ENCODE measurements at places on chromosomes 6 and 20.

GRCh38 chr20:57991211-57991881, 237.1 kb downstream of the ANKRD60 start:
- no peak for DNase-seq

- no peak for DNase-seq
Observed at GRCh38 chr6:151240036-151240685, 394 bp downstream of the AKAP12 start.

- DNase-seq, result no peak
Observed at GRCh38 chr6:152387091-152387490, 250.1 kb downstream of the SYNE1 start.

DNA sequence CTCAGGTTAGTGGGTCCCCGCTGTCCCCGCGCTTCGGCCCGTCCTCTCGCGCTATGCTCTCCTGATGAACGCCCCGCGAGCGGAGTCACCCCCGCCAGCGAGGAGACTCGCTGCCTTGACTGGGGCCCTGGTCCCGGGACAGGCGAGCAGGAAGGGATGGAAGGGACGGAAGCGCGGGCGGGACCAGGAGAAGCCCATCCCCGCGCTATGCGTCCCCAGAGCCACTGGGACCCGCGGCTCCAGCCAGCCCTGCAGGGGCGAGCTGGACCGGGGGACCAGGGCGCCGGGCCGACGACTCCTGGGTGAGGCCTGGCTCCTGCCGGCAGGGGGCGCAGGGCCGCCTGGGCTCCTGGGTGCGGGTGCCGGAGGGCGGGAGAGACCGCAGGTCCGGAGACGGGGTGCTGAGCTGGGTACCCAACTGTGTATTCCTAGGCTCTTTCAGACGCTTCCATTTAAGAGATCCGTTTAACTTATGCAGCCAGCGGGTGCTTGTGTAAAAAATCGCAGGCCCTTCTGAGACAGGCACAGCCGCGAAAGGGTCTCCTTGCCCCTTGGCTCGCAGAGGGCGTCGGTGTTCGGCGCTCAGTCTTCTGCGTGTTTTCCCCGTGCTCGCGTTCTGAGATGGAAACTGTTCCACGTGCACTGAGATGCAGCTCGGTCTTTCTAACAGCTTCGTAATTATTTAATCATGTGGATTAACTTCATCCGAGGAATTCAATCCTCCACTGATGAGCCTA, 580 bp upstream of the SYCP2 start:
- DNase-seq, result peak; percentile 81

- DNase-seq, result no peak
Observed at GRCh38 chr6:163716690-163717089, 302.2 kb downstream of the QKI start.

DNA sequence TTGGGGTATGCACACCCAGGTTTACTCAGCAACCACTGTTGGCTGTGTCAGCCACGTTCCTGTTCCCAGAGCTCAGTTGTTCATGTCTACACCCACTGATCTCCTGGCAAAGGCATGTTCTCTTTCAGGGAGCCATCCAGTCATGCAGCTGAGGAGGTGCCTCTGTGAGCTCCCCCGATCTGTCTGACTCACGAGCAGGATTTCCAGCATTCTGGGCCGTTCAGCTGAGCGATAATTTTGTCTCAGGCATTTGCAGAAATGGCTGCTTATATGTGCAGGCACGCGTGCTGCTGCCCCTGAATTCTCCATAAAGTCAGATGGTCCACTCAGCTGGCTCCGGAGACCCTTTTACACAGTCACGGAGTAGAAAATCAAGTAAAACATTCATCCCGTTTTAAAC, 78.4 kb upstream of the IYD start:
- no peak for DNase-seq

- peak; percentile 81 for DNase-seq
Observed at GRCh38 chr6:44655412-44656342, 268.2 kb downstream of the CDC5L start.

DNA sequence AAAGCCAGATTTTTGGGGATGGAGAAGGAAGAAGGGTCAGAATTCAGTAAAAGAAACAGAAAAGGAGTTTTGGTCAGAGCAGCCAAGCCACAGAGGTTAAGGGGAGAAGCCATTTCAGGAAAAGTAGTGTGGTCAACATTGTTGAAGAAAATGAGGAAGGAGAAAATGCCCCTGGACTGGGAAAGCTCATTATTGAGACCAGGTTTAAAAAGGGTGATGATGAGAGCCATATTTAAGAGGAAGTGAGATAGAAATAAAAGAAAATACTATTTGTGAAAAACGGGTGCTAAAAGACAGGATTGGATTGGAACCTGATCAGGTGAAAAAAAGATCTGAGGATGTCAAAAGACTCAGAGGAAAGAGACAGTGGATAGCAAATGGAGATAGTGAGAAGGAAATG, 75.8 kb downstream of the CEP162 start:
- DNase-seq, result no peak

- no peak for DNase-seq
Observed at GRCh38 chr6:42359021-42359420, 92.7 kb downstream of the TRERF1 start.

DNA sequence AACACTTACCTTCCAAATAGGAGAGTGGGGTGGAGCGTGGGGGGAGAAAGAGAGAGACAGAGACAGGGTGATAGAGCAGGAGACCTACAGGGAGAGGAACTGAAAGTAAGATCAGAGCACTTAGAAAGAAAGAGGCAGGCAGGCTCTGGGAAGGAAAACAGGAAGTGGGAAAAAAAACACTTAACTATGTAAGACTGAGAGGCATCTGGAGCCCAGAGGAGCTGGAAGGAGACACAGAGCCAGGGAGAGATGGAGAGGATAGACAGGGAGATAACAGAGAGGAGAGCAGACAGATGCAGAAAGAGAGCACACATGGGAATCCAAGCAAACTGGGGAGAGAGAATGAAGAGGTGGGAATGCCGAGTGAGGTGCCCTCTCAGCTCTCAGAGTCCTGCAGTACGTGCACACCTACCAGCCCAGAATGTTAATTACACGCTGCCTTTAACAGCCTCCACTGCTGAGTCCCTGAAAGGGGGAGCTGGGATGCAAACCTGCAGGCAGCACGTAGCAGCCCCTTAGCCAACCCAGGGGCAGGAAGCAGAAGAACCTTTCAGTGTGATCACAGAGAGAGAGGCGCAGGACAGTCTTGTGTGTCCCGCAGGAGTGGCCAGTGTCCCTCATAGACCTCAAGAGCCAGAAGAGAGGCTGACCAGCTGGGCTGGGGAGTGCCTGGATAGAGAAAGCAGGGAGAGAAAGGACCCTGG, 132.7 kb upstream of the LRFN2 start:
- no peak for DNase-seq

DNA sequence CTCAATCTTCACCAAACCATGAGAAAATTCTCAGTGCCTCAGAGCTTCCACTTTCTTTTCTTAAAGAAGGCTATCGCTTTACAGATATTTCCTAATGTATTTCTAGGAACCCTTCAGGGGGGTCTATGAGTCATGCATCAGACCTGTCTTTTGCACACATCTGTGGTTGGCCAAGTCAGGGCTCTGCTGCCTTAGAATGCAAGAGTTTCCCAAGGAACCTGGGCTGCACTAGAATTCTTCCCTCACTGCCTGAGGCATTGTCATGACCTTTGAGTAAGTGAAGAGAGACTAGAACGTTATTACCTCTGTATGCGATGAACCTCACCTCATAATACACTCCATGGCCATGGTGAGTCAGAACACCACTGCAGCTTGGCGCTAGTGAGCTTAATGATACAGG, 365.0 kb upstream of the ID4 start:
- DNase-seq, result no peak

DNA sequence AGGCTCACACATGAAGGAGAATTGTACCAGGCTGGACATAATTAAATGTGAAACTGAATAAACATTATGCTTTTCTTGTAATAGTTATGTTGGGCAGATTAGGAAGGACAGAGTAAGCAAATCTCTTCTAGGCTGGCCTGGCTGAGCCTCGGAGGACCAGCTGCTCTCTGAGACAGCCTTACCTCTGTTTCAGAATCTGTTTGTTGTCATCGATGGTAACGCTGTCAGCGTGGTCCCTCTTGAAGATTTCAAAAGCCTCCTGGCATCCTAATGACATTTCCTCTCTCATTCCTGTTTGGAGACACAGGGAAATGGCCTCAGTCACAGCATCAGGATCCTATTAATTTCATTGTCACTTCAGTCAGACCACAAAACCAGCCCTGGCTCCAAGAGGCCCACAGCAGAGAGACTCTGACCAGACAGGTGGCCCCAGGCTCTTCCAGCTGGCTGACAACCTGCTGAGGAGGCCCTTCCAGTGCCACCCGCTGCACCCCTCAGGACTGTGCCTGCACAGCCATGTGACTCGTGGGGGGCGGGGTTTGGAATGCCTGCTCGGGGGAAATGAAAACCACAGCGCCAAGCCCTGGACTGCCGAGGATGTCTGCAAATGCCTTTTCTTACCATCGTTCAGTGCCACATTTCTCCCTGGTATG, 108.5 kb upstream of the KCNK16 start:
- no peak for DNase-seq

- DNase-seq, result no peak
Observed at GRCh38 chr20:59125836-59126235, 37.8 kb upstream of the ZNF831 start.

- DNase-seq, result no peak
Observed at GRCh38 chr20:3243718-3244358, 4.8 kb upstream of the SLC4A11 start.

- no peak for DNase-seq
Observed at GRCh38 chr6:109456111-109456583, 575 bp upstream of the MICAL1 start.

- DNase-seq, result no peak
Observed at GRCh38 chr20:4894409-4894808, 106.9 kb downstream of the SLC23A2 start.

DNA sequence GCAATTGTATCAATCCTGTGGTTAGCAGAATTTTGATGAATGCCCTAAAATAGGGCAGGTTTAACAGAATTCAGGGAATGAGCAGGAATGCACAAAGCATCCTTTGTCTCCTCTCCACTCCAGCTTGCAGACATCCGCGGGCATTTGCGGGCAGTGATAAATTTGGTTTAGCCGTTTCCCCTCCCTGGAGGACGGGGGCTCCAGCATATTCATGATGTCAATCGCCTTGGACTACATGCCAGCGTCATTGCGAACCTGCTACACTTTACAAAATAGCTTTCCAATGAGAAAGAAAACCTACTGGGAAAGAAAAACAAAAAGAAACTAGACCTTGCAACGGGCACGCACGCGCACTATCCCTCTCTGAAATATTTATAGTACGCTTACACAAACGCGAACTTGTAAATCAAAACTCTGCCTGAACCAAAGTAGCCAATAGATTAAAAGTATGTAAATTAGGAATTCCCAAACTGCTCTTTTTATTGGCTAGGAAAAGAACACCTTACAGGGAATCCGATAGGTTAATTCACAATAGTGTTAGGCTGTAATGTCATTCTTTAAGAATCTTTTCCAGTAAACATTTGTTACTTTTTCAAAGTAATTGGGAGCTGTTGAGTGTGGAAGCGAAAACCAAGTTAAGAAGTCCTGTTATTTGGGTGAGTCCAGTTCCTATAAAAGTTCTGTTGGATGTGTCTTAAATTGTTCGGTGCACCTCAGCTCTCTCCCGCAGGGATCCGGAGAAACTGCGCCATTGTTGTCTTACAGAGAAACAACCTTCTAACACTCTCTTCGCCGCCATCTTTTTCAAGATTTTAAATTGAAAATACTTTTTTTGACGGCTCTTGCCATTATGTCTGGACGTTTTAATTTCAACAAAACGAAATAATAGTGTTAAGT, 136.7 kb downstream of the HFE start:
- DNase-seq, result peak; percentile 87

DNA sequence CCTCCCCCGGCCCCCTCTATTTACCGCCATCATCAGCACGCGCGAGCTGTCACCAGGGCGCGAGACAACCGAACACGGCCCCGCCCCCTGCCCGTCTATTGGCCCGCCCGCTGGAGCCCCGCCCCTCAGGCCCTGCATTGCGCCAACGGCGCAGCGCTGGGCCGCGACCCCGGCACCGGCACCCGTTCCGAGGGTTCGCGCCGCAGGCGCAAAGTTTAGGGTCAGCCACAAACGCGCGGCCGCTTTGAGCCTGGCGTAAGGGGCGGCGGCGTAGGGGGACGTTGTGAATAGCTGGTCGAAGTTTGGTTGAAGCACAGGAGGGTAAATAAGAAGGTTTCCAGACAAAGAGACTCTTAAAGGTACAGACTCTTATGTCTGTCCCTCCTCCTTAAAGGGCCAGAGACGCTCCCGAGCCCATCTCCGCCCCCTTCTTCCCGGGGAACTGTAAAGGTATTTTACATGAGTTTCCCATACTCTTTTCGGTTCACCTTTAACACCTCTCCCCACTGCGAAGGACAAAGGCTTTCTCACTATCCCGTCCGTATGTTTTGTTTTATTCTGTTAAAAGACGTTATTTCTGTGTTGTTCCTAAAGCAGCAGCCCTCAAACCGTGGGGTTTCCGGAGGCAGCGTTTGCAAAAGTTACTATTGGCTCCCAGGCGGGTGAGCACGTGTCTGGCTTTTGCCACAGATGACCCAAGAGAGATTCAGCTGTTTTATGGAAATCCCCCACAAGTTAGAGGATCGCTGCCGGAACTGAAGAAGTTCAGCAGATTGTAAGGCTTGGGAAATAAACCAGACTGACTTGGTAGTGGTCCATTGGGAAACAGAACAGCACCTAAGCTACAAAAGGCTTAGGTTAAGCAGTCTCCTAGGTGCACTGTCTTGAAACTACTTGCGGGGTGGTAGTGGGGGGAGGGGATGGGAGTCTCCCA, at the start of gene USP49:
TSS of gene USP49 (minus strand) at position 76 of the 934 bp plus-strand sequence. CDS start 88,392 bp downstream, outside the sequence.
- DNase-seq, result peak; percentile 92

DNA sequence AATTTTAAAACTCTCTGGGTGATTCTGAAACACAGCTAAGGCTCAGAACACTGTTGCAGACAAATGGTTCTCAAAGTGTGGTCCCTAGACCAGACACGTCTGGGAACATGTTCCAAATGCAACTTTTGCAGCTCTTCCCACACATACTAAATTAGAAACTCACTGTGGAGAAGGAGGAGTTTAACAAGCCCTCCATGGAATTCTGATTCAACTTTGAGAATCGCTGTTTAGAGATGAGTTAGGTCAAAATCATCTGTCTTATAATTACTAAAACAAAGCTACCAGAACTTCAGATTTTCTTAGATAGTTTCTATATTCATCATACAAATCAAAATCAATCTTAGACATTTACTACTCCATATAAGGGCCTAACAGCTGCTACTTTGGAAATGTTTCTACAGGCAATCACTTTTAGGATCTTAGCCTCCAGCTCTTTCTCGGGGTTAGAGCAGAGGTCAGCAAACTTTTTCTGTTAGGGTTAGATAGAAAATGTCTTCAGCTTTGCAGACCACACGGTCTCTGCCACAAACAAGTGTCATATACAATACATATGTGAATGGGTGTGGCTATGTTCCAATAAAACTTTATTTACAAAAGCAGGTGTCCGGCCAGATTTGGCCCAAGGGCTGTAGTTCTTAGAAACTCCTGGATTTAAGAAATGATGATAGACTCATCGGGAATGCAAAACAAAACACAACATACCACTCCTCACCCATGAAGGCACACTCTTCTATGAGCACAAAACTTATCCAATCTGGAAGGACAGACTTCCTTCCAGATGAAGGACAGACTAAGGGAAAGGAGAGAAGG, 50.0 kb upstream of the ARHGAP18 start:
- DNase-seq, result no peak

DNA sequence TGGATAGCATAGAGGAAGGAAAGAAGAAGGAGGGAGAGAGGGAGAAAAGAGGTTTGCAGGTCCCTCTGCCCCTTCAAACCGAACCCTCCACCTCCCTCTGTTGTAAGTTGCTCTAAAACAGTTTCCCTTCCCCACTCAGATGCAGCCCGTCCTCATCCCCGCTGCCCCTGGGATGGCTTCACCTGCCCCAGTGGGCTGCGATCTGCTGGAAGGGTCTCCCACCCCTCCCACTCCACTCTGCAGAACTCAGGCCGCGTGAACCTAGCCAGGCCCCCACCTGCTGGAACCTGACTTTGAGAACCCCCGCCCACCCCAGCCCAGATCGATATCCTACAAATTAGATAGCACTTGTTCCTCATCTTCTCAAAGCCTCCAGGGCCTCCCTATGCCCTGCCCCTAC, 190.8 kb downstream of the DLL1 start:
- no peak for DNase-seq
